ENCODE measurements at places on chromosomes 6 and 20.

DNA sequence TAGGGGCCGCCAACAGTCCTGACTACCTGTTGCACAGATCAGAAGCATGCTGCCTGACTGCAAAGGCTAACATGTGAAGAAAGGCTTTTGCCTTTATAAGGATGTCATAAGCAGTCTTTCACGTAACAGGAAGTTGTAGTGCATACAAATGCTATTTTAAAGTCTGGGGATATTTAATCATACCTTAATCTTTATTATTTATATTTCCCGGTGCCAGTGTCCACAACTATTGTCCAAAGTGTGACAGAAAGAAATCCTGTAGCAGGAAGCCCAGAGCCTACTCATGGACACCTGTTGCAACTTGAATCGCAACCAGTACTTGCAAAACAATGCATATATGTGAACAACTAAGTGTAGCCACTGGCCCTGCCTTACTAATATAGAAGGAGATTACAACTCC lies 235.8 kb downstream of the ALDH8A1 start:
- DNase-seq = no peak

- no peak for DNase-seq
These were observed 39.6 kb upstream of the NOX3 start for GRCh38 chr6:155495011-155495768.

DNA sequence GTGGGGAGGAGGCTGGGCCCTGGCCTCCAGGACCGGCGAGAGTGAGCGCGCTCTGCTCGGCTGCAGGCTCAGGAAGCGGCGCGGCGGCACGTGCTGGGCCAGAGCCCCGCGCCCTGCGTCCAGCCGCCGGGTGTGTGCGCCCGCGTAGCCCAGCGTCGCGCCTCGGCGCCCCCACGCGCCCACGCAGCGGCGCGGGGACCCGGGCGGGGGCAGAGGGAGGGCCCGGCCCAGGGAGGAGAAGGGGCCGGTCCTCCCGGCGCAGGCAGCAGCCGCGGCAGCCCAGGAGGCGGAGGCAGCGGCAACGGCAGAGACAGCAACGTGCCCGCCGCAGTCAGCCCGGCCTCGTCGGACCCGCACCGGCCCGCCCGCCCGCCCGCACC lies at the start of gene EYA2:
EYA2 (plus strand) TSS at position 265 of the 380 bp plus-strand sequence. CDS start 95,168 bp downstream, outside the sequence.
- DNase-seq = no peak

DNA sequence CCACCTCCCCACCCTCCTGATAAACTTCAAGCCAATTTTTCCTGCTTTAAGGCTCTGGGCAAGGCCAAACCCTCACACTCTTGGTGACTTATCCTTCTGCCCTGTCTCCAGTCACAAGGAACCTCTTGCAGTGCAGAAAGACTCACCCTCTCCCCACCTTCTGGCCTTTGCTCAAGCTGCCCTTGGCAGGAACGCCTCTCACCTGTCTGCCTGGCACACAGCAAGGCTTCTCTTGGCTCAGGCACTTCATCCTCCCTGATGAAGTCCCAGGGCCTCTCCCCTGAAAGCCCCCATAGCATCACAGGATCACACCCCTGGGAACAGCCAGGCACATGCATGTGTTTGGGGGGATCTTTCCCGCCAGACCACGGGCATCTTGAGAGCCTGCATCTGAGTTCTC lies 68.8 kb upstream of the NNAT start:
- DNase-seq = no peak

- no peak for DNase-seq
These were observed 29.9 kb downstream of the UCKL1 start for GRCh38 chr20:63926298-63926697.

DNA sequence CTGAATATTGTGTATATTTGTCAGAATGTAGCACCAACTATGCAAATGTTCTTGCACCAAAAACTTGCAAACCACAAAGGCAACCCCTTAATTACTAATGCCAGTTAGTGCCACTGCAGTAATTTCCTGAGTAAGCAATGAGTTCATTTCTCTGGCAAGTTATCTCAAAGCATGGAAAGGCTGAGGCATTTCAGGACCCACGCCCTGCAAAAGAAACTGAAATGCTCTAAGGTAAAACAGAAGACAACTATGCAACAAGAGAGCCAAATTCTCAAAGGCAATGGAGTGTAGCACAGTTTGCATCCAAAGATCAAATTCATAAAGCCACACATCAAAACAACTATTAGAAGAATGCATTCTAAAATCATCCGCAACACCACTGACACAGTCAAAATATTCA lies 994.4 kb downstream of the EYS start:
- no peak for DNase-seq

- no peak for DNase-seq
These were observed 167.4 kb downstream of the SASH1 start for GRCh38 chr6:148509800-148510581.

DNA sequence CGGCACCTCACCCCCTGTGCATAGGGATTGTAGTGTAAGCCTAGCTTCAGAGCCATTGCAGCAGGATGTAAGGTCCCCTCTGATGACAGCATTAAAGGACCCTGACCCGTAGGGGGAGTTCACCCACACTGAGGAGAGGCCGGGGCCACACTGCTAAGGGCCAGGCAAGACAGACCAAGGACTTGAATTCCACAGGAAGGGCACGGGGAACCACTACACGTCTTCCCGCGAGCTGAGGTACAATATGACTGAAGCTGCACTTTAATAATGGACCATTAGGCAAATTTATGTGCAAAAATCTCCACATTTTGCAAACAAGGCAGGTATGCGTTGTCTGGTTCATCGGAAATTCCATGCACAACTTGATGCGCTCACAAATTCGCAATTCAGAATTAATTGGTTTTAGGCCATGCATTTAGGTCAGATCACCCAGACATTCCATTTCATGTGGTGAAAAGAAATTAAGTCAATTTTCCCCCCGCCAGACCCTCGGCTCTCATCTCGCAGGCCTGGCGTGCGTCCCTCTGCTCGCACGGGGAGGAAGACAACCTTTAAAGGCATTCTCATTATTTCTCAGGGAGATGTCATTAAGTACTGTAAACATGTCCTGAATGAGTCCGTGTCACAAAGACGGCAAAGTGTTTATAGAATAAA lies 111.8 kb downstream of the FOXA2 start:
- no peak for DNase-seq

DNA sequence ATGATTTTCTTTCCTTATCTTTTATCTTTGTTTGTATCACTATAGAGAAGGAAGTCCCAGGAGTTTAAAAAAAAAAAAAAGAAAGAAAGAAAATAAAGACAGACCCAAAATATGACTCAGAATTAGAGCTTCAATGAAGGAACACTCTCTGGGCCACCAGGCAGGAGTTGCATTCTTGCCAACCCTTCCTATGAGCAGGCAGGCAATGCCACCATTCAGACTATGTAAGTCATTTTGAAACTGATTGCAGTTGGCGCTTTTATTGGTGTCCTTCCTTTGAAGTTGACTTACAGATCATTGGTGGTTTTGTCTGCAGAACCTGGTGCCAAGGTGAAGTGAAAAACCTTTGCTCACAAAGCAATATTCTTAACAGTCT lies 50.3 kb downstream of the MYB start:
- no peak for DNase-seq

GRCh38 chr6:49826743-49827406 lies 39.5 kb downstream of the CRISP1 start:
- DNase-seq = no peak

- no peak for DNase-seq
These were observed 669 bp downstream of the PDCD2 start for GRCh38 chr6:170583756-170584180.

DNA sequence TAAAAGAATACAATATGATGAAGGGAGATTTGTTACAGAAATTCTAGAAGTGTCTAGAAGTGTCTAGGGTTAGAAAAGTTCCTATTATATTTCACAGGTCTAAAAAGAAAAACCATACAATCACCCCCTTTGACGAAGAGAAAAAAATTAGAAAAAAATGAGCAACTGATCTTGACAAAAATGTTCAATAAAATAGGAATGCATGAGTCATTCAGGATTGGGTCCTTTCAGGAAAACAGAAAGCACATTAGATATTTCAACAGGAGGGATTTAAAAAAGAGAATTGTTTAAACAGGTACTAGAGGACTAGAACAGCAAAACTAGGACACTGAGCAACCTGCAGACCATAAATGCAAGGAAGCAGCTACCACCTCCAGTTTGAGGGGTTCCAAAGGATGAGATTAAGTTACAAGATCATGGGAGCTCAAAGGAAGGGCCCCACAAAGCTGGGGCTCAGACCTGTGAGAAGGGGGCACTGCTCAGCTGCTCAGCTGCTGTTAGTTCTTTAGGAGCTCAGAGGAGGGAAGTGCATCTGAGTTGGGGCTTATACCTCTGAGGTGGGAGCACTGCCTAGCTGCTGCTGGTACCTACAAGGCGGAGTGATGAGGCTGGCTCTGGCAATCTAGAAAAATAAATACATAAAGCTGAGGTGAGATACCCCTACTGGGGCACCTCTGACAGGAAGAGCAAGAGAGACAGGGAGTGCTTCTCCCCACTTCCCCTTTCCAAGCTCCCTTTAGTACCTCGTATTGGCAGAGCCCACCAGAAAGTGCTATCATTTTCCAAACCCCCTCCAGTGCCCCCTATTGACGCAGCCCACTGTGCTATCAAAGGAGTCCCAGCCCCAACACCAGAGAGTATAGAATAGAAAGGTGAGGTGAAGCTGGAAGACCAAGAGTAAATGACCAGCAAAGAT lies 27.1 kb upstream of the BEND6 start:
- DNase-seq = no peak

All from activated CD8-positive, alpha-beta memory T cell treated with anti-CD3 and anti-CD28 coated beads, Interleukin-2, amount 50 U/mL, for 4 hours (primary cell).